ENCODE measurements at places on chromosomes 3 and 15.

- no peak for DNase-seq
Observed at GRCh38 chr3:58979840-58980239, 70.0 kb downstream of the CFAP20DC start.

- no peak for DNase-seq
Observed at GRCh38 chr3:149464542-149465328, 9.8 kb upstream of the TM4SF4 start.

DNA sequence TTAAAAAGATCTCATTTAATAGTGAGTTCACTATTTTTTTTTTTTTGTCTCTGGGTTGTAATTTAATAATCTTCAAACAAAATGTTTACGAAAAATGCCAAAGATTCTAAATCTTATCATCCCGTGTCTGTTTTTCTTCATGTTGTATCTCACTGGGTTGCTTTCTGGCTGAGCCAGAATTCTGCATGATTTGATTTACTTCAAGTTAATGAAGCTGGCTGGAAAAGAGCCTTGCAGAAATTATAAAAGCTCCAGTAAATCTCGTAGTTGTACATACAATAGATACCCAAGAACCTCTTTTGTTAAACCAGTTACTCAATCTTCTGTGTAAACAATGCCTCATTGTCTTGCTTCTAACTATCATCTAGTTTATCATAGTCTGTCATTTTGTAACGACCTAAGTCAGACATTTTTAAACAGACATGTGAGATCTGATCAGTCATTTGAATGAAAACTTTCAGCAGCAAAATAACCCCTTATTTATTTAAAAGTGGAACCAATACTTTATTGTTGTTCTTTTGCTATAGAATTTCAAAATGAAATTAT is 249.0 kb downstream of the MCTP2 start:
- no peak for DNase-seq

DNA sequence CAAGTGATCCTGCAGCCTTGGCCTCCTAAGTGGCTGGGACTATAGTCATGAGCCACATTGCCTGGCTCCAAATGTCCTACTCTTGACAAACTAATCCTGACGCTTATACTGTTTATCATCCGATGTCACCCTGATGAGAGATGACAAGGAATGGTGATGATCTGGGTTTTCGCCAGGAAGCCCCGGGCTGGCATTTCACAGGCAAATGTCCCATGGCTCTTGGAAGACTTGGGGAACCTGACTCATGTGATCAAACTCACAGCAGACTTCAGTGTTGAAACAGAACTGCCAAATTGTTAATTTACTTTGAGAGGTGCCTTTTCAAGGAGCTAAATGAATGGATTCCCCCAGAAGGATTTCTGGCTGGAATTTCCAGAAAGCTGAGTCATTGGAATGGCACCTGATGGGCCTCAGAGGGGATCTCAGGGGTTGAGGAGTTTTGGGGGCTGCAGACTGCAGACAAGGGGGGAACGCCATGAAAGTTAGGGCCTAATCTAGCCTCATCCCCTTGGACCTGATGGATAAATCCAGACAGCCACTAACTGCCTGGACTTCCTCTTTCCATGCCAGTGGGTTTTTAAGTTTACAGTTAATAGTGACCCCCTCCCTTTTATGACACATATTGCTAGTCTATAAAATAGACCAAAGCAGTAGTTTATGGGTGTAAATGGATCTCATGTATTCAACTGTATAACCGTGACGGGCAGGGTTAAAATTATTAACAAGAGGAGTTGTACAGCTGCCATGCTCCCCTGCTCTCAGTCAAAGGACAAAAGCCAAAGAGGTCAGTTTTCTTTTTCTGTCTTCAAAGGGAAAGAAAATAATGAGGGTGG is 146.6 kb downstream of the CHSY1 start:
- peak; percentile 36 for DNase-seq

DNA sequence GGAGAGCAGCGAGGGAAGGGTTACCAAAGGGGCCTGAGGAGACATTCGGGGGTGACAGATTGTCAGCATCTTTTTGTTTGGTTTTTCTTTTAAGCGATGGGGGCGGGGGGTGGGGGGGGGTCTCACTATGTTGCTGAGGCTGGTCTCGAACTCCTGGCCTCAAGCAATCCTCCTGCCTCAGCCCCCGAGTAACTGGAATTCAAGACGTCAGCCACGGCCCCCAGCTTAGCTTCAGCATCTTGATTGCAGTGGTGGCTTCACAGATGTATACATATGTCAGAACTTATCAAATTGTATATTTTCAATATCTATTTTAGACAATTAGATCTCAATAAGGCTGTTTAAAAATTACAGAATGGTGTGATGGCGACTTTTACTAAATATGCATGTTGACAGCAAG is 30.9 kb downstream of the ZDHHC19 start:
- DNase-seq: no peak

DNA sequence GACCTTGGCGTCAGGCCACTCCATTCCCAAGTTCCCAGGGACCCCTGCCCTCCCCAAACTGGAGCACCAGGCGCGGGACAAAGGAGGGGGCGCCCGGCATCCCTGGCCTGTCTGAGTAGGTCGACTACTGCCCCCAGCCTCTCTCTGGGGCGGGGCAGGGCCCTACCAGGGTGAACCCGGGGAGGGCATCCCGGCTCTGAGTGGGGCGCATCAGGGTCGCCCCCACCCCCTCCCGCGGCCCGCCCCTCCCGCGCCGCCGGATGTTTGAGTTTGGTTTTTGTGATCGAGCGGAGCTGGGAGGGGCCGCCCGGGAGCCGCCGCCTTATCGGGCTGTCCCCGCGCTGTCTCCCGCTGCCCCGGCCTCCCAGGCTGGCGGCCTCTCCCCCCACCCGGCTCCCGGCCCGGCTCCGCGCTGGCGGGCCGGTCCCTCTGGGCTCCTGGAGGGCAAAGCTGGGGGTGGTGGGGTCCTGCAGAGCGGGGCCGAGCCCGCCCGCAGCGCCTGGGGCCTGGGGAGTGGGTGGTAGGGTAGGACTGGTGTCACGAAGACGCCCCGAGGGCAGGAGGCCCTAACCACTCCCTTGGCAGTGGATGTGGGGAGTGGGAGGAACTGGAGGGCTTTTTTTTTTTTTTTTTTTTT is 47.2 kb upstream of the SMAD6 start:
- DNase-seq: no peak

DNA sequence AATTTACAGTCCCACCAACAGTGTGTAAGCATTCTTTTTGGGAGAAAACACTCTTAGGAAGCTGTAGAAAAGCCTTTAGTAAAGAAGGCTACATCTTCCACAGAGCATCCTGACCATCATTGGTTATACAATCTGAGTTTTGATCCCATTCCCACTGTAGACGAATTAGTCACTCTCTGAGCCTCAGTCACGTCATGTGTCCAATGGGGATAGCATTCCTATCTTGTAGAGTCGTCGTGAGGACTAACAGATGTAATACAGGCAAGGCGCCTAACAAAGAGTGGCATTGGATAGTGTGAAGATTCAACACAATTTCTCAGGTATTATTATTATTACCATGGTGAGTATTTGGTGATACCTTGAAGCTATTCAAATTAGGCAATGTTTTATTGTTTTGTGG is 44.0 kb upstream of the ALDH1A3 start:
- peak; percentile 45 for DNase-seq

GRCh38 chr3:84224262-84224661 is 734.5 kb upstream of the CADM2 start:
- no peak for DNase-seq

DNA sequence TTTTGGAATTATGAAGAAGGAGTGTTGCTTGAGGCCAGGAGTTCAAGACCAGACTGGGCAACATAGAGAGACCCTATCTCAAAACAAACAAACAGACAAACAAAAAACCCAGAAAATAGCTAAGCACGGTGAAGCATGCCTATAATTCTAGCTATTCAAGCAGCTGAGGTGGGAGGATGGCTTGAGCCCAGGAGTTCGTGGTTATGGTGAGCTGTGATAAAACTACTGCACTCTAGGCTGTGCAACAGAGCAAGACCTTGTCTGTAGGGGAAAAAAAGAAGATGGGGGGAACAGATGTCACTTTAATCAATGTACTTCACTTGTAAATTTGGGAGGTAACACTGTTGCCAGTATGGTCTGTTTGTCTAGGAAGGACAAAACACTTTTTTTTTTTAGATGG is 18.7 kb upstream of the EOMES start:
- no peak for DNase-seq
